SW 1271 (cell line): ENCODE measurements at places on chromosomes 7 and 10.

GRCh38 chr10:10346390-10347150 lies 671.1 kb upstream of the CELF2 start:
- DNase-seq, result no peak

GRCh38 chr10:12768156-12769100 lies 233.1 kb downstream of the CCDC3 start:
- no peak for DNase-seq

DNA sequence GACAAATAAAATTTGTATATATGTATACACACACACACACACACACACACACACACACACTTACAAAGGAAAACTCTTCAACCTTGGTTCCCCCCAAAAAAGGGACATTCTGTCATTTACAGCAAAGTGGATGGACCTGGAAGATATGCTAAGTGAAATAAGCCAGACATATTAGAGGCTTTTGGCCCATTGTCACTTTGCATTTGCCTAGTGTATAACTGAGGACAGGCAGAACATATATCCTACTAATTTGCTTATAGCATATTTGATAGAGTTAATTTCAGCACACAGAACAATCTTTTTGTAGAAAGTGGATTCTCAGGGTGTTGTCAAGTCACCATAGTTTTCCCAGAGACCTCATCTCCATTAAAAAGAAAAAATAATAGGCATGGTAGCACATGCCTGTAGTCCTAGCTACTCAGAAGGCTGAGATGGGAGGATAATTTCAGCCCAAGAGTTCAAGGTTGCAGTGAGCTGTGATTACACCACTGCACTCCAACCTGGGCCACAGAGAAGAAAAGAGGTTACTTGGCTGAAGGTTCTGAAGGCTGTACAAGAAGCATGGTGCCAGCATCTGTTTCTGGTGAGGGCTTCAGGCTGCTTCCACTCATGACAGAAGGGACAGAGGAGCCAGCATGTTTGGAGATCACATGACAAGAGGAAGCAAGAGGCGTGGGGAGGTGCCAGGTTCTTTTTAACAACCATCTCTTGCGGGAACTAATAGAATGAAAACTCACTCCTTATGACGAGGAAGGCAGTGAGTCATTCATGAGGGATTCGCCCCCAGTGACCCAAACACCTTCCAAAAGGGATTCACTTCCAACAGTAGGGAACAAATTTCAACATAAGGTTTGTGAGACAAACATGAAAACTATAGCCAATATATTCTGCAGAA lies 135.6 kb downstream of the TMEM168 start:
- DNase-seq, result no peak

GRCh38 chr7:125547505-125547904 lies 617.9 kb upstream of the POT1 start:
- no peak for DNase-seq

GRCh38 chr7:24933298-24933697 lies 46.7 kb downstream of the OSBPL3 start:
- DNase-seq, result no peak

GRCh38 chr10:68080853-68081431 lies 5.9 kb upstream of the HERC4 start:
- DNase-seq, result no peak
